LoVo (cell line): ENCODE measurements at places on chromosomes 6 and 20.

GRCh38 chr6:43941174-43941573 is 171.2 kb downstream of the VEGFA start:
- no peak for DNase-seq

DNA sequence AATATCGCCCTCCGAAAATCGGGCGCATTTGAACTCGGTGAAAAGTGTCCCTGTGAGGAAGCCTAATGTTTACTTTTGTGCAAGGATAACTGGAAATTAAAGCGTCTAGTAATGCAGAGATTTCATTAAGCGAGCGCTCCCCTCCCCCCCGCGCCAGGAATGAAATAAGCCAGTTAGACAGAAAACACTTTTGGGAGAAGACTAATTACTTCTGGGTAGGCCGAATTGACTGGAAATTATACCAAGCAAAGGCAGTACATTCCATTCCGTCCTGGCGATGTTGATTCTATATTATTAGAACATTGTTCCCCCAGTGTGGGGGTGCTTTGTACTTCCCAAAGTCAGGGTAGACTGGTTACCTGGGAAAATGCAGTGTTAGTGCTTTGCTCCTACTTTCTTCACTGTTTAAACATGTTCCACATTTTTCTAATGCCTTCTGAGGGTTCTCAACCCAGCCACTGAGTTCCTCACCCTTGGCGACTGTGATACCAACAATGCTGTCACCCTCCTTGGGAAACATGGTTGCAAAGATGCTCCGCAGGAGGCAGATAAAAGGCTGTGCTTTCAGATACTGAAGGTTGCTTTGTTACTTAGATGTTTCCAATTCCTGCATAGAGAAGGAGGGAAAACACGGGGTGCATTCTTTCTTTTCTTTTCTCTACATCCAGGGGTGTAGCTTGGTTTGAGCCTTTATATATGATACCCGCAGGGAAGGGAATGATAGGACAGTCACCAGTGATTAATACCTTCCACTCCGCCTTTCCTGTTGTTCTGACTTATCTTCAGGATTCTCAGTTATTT is 2.6 kb downstream of the GJA1 start:
- no peak for DNase-seq

DNA sequence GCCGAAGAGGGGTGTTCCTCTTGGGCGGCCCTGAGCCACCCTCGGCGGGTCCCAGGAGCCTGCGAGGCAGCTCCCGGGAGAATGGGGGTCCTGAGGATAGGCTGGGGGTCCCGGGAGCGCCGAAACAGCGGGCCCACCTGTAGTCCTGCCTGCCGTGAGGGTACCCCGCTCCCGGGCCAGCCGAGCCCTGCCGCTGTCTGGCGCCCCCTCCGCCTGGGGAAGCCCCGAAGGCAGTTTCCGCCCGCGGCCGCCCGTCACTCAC is 280 bp downstream of the SPATA2 start:
- no peak for DNase-seq

DNA sequence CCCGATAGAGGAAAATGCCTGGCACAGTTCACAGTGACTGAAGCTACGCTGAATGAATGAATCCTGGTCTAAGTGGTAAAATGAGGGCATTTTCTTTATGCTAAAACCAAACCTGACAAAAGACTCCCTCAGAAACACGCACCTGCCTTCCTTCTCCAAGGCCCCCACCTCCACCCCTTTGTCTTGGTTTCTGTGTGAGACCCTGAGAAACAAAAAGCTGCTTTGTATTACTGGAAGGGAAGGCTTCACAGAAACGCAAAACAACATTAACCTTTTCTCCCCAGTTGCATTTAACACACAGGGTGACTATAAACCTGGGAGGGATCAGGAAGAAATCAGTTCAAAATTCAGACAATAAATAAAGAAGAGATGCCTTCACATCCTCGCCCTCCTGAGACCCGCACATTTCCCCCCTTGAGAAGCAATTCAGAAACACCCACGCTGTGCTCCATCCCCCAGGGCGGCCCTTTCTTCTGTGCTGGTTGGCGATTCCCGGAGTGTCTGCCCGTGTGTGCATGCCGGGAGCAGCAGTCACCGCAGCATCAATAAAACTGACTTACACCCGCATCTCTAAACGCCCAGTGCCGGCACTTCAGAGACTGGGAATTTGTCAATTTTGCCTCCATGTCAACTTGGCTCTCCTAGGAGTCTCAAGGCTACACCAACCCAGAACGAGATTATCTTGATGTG is 67.2 kb upstream of the TRAF3IP2 start:
- no peak for DNase-seq

- DNase-seq: no peak
Observed at GRCh38 chr20:61963885-61964674, 101.6 kb downstream of the TAF4 start.

DNA sequence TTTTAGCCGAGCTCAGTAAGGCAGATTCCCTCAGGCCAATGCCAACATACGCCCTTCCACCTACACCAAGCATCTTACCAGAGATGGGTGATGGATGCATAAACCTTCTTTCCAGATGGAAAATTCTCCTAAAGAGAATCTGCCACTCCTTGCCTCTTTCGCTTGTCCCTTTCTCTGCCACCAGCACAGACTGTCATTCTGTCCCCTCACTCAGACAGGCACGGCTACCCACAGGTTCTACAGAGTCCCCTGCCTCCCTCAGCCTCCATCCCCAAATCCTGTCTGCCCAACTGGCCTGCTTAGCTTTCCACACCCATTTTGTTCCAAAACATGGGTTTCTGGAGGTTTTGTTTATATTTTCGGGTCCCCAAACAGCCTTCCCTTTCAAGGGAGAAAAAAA is 12.7 kb upstream of the FOXF2 start:
- DNase-seq: no peak

GRCh38 chr20:32333181-32333987 is 24.7 kb upstream of the ASXL1 start:
- DNase-seq: no peak

DNA sequence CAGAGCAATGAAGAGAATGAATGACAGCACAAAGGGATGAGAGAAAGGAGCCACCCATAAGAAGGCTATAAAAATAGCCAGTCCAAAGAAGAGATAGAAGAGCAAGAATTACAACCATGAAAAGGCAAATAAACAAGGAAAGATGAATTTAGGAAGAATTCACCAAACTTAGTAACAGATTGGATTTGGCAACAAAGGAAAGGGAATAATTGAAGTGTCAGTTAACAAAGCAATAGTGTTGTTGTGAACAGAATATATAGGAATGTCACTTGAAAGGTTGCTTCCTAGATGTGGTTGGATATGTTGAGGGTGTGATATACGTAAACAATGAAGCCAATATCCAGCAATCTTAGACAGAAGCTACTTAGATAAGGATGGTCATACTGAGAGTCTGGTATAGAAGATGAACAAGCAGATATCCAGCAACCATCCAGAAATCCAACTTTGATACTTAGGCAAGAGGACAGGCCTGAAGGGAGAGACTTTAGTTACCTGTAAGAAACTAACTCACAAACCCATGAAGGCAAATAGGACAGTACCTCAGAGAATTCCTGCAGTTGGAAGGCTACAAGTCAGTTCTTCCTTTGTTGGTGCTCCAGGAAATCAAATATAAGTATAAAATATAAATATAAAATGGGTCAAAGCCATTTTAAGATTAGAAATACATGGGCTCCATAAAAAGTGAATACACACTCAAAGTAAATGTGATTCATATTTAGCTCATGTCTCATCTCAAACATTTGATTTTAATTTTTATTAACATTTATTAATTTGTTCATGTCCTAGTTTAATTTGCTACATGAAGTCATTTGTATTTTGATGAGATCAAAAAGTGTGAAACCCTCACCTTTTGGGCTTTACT is 106.5 kb downstream of the HFE start:
- DNase-seq: no peak

DNA sequence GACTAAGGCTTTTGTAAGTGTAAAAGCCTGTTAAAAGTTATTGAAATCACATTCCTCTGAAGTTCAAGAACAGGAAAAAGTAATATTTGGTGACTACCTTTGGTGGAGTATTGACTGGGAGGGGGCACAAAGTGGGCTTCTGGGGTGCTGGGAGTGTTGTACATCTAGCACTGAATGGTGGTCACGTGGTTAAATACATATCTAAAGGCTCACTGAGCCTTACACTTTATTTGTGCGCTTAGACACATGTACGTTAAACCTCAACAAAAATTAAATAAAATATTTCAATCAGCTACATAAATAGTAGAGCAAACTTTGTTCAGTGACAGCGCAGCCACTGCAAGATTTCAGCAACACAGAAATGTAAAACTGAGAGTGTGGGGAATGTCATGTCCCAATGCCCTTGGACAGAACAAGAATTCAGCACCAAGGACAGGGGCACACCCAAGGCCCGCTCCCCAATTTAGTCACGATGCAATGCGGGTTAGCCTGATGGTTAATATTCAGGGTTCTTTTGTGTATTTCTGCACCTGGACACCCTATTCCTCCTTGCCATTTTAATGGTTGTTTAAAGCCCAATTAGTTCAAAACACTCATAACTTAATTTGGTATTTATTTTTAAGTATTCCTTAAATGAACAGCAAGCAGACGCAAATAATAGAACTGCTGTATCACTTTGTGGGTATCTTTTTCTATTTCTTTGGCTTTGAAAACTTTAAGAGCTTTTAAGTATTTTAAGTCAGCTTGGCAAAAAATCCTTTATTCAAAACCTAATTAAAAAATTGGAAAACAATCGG is 37.4 kb downstream of the ANGPT4 start:
- peak; percentile 7 for DNase-seq

DNA sequence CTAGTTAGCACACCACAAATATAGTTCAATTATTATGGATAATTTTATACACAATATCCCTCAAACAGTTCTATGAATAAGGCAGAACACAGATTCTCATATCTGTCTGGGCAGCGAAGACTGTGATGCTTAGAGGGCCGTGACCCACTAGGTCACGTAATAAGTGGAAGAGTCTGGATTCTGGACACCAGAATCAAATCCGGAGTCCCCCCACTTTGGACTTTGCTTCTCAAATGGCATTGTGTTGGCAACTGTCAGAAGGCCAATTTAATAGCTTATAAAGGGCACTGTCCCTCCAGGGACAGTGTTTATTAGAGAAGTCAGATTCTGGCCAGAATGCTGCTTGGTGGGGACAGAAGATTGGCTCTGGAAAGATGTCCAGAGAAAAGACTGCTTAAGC is 6.8 kb upstream of the CCDC167 start:
- no peak for DNase-seq

GRCh38 chr6:30884521-30885480 is 482 bp downstream of the DDR1 start:
- peak; percentile 58 for DNase-seq

DNA sequence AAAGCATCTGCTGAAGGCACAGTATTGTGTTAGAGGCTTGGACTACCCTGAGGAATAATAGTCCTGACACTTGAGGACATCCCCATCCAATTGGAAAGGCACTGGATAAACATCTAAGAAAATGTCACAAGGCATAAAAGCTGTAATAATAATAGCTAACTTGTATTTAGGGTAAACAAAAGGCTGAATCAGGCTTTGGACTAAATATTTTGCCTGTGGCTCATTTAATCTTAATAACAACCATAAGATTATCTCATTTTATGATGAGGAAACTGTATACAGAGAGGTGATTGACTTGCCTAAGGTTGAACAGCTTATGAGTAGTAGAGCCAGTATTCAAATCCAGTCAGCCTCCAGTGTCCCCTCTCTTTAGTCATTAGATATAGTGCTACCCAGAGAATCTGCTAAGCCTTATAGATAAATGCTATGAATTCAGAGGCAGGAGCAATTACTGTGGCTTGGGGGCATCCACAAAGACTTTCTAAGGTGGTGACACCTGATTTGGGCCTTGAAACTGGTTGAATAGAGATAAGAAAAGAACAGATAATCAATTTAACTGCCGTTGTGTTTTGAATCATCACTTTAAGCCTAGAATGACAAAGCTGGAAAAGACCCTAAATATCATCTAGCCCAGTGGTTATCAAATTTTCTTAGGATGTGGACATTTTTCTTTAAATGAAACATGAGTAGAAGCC is 7.5 kb upstream of the ZSWIM1 start:
- DNase-seq: no peak

GRCh38 chr6:166301611-166302529 is 6.3 kb downstream of the PRR18 start:
- DNase-seq: no peak

GRCh38 chr6:111805511-111806164 is 67.6 kb downstream of the FYN start:
- DNase-seq: no peak

DNA sequence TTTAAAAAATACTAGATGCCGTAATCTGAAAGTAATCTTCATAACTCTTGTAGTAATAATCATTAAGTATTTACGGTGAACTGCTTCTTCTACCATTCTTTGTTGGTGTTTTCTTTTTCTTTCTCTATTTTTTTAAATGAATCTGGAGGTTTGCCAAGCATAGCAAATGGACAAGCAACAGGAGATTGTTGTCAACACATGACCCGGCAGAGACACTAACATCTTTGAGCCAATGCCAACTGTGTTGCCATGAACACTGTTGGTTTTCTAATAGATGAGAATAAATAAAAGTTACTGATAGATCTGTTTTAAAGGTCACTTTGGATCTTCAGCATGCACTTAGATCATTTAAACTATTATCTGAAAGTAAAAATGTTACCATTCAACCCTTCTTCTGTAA is 523.6 kb upstream of the EYS start:
- no peak for DNase-seq

GRCh38 chr6:38719358-38719757 is 4.2 kb downstream of the DNAH8 start:
- no peak for DNase-seq

GRCh38 chr6:52598123-52598823 is 21.4 kb upstream of the TRAM2 start:
- DNase-seq: peak; percentile 35

- DNase-seq: no peak
Observed at GRCh38 chr6:77036400-77036799, 426.9 kb downstream of the HTR1B start.

DNA sequence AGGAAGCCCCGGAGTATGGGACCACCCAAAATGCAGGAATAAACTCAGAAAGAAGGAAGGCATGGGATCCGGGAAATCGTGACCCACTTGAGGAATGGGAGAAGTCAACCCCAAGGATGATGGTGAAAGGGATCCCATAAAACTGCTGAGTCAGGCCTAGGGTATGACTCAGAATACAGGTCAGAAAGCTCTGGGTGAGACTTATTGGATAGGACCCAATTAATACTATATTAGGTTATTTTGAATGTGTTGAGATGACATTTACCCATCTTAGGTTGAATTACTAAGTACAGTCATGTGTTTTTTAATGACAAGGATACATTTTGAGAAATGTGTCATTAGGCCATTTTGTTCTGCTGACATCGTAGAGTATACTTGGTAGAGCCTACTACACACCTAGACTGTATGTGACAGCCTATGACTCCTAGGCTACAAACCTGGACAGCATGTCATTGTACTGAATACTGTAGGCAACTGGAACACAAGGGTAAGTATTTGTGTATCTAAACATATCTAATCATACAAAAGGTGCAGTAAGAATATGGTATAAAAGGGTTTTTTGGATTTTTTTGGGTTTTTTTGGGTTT is 17.1 kb upstream of the HIVEP1 start:
- DNase-seq: no peak

GRCh38 chr6:1613688-1614447 is 4.2 kb downstream of the FOXC1 start:
- DNase-seq: no peak

GRCh38 chr6:130913120-130913519 is 85.9 kb downstream of the SMLR1 start:
- no peak for DNase-seq

- DNase-seq: no peak
Observed at GRCh38 chr6:71300561-71301168, 12.1 kb downstream of the OGFRL1 start.

- no peak for DNase-seq
Observed at GRCh38 chr6:154165478-154165877, 126.4 kb downstream of the OPRM1 start.

- DNase-seq: no peak
Observed at GRCh38 chr6:4672772-4673171, 103.4 kb upstream of the CDYL start.
